Body of pancreas (tissue), 4 donors: ENCODE measurements at places on chromosomes 3 and 15.

DNA sequence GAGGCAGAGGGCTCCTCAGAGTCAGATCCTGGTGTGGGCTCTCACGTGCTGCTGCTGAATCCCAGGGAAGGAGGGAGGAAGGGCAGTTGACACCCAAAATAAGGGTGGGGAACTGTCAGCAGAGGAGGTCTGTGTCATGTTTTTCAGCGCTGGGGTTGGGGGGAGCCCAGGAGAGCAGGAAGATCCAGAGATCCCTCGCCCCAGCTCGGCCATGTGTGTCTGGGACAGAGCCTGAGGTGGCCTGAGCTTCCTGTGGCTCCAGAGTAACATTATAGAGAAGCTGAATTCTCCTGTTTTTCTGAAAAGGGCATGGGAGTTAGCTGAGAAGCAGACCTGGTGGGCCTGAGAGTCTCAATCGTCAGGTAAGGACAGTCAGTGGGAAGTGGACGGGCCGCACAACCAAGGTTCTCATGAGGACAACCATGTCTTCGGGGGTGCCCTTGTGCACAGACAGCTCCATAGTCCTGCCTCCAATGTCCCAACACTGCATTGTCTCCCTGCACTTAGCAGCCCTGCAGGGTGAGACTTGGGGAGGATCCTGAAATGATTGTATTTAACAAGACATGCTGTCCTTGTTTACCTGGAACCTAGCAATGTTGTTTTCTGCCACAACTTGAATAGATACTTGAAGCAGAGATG lies 18.4 kb downstream of the UMPS start:
- no peak for DNase-seq

DNA sequence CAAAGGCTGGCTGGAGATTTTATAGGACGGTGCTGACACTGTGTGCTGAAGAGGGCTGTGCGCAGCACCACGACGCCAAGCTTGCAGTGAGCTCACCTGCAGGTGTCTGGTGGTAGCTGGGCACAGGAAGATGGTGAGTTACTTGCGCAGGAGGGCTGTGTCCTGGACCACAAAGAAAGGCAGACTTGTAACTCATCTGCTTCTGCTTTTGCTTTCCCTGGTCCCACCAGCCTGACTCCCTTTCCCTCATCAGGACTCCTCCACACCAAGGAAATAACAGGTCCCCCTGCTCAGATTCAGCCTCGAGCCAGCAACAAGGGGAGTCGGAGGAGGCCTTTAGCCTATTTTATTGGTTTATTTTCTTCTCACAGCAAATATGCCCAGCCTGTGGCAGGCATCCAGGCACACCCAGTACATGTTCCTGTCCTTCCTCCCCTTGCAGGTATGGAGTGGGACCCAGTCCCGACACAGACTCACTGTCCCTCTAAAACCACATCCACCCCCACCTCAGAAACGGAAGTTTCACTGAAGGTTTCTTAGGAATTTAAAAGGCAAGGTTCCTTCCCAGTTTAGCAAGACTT lies 35.6 kb upstream of the FLNB start:
- no peak for DNase-seq

DNA sequence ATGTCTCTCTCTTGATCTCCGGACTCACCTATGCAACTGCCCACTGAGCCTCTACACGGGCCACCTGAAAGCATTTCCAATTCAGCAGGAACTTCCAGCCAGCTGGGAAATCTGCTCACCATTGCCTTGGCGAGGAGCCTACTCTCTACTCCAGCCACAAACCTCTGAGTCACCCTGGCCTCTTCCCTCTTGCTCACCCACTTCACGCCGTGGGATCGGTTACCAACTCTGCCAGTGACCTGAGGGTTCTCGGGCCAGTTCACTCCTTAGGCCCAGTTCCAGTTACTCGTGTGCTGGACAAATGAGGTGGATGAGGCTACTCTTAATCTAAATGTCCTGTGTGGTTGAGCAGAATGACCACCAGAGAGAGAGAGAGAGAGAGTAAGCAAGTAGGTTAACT lies 70.1 kb downstream of the CEMIP start:
- no peak for DNase-seq

- DNase-seq = no peak
These were observed 14.5 kb upstream of the CCR1 start for GRCh38 chr3:46222435-46223161.

GRCh38 chr15:28129231-28129848 lies 30.2 kb upstream of the OCA2 start:
- DNase-seq = no peak

GRCh38 chr15:80188251-80188650 lies 35.5 kb downstream of the FAH start:
- no peak for DNase-seq

DNA sequence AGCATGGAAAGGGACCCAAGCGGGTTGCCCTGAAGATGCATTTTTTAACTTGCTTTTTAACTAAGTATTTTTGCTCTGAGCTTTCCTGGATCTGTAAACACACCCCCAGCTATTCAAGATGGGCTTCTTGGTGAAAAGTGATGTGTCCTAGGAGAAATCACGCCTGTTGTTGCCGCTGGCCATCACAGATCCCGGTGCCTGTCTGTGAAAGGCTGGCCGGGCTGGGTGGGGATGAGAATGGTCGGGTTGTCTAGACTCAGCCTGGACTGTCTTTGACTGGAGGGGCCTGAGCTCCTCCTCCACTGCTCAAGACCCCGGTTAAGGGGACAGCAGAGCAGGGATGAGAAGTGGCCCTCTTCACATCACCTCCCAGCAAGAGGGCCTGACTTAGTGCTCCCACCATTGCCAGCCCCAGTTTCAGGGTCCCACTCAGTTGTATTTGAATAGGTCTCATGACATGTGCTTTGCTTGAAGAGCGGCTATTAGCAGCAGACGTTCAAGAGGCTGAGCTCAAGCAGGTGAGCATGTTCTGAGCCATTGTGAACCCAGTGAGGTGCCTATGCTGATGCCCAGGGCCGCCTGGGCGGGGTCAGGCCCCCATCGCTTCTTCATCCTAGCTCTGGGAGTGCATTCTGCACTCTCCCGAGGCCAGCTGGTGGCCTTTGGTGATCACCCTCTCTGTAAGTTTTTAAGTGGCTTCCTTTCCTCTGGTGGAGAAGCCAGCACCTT lies 79.9 kb downstream of the IGF1R start:
- no peak for DNase-seq

GRCh38 chr3:44680921-44681455 lies 31.5 kb upstream of the ZNF502 start:
- no peak for DNase-seq

- no peak for DNase-seq
These were observed 216.8 kb downstream of the RPLP1 start for GRCh38 chr15:69669446-69669845.

DNA sequence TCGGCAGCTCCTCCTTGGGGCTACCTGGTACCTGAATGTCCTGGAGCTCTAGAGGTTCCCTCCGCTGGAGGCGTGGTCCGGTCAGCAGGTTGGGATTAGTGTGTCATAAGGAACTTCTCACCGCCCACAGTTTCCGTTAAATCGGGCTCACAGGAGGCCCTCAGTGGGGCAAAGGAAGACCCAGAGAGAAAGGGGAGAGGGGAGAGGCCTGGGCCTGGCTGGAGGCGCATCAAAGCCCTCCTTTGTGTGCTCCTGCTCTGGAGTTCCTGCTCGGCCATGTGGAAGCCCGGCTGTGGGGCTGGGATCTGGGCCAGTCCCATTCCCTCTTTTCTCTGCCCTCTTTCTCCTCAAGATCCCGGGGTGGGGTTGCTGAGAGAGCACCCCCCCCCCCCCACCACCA lies at the start of gene RLBP1:
RLBP1 (minus strand) TSS at position 37 of the 400 bp plus-strand sequence. CDS start 2,604 bp downstream, outside the sequence.
- DNase-seq = no peak

GRCh38 chr15:90893175-90894090 lies 9.1 kb downstream of the FES start:
- no peak for DNase-seq

DNA sequence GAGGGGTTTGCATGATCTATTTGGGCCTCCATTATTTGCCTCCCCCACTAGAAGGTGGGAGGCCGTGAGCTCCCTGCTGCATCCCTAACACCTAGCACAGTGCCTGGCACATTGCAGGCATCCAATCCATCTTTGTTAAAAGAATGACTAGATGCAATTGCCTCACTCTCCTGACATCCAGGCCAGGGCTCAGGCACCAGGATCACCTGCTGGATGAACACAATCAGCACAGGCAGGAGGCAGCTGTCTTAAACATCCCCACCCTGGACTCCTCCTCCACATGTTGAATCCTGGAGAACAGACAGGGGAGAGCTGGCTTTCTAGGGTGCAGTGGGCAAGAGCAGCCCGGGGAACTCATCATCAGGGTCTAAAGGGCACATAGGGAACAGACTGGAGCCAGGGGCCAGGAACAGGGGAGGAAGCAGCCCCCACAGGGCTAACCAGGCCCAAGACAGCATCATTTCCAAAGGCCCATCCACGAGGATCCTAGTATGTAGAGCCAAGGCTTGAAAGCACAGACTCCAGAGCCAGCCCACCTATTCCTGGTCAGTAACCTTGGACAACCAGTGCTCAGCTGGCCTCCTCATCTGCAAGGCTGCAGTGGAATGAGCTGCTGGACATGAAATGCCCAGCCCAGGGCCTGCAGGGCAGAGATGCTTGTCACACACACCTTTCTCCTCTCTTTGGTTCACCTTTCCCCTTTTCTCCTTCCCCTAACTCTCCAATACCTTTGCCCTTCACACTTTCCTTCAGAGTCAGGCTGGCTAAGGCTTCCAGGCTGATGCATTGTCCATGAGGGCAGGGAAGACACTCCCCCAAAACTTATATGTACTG lies 254.4 kb upstream of the TLE3 start:
- DNase-seq = no peak

DNA sequence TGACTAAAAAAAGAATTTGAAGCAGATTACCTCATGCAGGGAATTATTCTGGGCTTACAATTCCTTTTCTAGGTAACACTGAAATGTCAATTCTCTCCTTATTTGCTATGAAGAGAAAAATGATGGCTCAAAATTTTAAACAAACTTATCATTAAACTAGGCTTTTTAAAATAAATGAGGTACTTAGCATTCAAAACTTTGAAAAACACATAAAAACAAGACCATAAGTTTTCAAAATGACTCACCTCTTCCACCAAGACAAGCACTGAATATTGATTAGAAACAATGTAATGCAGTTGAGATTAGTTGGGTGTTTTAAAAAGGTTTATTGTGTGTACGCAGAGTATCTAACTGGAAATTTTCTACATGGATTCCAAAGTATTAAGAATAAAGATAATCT lies 154.6 kb downstream of the ADAM10 start:
- DNase-seq = no peak

DNA sequence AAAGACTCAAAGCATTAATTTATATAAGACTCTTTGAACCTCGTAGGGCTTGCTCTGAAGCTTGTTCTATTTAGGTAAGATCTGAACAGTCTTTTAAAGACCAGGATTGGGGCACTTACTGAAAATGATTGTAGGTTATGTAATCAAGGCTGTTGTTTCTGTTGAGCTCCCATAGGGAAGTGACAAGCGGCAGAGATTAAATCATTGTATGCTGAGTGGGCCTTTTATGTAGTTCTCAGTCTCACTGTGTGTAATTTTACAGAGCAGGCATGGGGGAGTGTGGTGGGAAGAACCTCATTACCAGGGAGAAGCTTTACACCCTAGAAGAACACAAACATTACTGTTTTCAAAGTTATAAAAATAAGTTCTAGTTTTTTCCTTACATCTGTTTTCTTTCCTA lies 160.0 kb upstream of the SNTN start:
- no peak for DNase-seq
